Stimulated activated naive CD8-positive, alpha-beta T cell treated with anti-CD3 and anti-CD28 coated beads, Interleukin-15, Interleukin-2, amounts not matched to agents 100 U/mL and 50 U/mL, for 24 hours (primary cell): ENCODE measurements at places on chromosomes 5 and 9.

GRCh38 chr5:79201206-79201605 lies 34.7 kb upstream of the JMY start:
- DNase-seq: no peak

DNA sequence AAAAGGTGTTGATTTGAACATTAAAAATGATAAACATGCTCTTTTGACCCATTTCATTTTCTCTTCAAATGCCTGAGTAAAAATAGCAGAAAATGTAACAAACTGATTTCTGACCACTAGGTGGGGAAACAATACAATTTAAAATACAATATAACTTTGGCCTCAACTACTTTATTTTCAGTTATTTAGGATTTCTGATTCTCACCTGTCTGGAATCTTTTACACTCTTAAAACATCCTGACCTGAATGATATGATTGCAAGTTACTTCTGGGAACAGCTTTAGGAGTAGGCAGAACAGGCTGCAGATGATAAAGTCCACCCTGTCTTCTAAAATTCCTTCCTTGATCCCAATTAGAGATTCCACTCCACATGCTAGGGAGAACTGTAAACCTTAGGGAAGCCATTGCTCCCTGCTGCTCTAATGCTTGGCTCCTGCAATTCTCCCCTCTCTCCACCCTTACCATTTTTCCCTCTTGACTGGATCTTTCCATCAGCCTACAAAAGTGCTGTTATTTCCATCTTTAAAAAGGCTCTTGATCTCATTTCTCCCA lies 70.3 kb downstream of the FYB1 start:
- no peak for DNase-seq

DNA sequence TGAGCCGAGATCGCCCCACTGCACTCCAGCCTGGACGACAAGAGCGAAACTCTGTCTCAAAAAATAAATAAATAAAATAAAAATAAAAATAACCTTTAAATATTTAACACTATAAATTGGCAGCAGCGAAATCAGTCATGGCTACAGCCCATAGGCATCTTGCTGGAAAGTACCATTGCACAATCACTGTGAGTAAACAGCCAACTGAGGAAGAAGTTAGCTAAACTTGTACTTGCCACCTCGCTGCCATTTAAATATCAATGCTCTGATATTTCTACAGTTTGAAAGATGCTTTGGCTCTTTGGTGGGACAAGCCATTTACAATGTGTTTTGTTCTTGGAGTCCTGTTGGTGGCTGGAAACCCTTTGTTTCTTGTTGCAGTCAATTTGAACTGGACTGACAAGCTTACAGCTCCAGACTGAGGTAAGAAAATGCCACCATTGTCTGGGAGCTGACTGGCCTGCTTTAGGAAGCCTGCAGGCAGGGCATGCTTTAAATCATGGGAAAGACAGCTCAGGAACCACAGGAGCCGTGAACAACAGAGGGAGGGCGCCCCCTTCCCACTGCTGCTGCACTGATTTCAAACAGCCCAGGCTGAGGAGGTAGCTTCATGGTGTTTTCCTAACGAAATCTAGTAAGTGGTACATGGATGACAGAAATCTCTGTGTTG lies 322.8 kb upstream of the RFX3 start:
- DNase-seq: no peak

GRCh38 chr5:32127711-32128110 lies 46.4 kb downstream of the GOLPH3 start:
- no peak for DNase-seq

- DNase-seq: no peak
Observed at GRCh38 chr5:103667068-103667467, 104.5 kb upstream of the NUDT12 start.

GRCh38 chr5:7615566-7616061 lies 219.7 kb downstream of the ADCY2 start:
- DNase-seq: no peak

GRCh38 chr9:114039484-114039883 lies 38.6 kb downstream of the AMBP start:
- DNase-seq: no peak

DNA sequence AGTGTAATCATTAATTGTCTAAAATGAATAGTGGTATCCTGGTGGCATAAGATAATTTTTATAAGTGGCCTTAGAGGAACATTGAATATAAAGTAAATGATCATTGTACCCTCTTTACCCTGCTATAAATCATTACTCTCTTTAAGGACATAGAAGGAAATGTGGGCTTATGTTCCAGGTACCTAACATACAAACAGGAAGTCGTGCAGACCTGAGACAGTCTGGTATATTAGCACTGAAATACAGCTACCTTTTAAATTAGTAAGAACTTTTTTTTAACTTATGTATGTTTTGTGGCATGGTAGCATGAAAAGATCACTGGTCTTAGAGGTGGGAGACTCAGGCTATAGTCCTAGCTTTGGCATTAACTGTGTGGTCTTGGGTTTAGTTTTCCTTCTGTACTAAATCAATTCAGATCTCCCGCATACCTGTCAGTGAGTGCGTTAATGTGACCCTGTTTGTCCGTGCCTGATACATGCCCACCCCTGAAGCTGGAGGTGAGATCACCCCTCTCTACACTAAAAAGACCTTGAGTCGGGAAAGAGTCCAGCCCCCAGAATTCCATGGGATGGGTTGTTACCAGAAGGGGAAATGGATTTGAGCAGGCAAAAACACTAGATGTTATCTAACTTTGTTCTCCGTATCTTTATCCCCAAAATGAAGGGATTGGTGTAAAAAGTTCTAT lies 59.4 kb upstream of the ERBIN start:
- DNase-seq: no peak

DNA sequence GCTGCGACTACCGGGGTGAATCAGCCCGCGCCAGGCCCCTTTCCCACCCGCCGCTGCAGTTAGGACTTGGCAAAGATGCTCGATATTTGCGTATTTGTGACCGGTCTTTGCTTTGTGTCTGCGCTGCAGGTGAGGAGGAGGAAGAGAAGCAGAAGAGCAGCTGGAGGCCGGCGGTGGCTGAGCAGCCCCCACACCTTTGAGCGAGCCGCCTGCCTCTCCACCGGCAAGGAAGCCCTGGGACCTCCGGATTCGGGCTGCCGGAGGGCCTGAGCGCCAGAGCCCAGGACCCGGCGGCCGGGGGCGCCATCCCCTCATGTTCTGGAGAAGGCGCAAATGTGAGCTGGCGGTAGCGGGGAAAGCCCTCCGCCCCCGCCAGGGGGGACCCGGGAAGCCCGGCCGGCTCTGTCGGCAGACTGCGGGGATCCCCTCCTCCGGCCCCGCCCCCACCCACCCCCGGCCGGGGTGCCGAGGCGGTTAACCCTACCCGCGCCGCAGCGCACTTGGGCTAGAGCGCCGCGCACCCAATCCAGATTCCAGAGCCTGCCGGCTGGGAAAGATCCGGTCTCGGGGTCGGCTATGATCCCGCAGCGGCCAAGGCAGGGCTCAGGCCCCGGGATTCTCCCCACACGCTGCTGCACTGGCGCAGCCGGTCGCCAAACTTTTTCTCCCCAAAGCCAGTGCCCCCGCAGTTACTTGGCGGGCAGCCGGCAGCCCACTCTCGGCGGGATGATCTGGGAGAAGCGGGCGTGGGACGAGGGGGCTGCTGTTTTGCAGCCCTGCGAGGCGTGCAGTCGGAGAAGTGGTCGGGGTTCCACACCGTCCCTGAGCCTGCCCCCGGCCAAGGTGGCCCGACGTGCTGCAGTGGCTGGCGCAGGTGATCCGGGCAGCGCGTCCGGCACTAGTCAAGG lies 800 bp upstream of the KCNN2 start:
- peak; percentile 26 for DNase-seq

GRCh38 chr9:100027543-100027942 lies 71.3 kb downstream of the ERP44 start:
- no peak for DNase-seq

DNA sequence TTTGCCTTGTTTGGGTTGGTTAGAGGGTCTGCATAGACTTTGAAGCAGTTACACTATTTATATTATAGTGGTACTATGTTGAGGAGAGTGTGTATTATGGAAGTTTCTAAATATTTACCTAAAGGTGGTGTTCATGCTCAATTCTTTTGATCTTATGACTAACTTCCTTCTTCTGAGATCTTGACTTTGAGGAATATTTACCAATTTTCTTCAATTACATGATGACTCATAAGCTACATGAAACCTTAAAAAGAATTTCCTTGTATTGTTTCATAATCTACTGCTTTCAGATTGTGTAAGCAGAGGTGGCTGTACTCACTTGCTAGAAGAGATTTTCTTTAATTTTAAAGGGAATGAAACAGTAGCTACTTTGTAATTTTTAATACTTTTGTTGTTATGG lies 276.1 kb downstream of the TAF11L14 start:
- DNase-seq: no peak

DNA sequence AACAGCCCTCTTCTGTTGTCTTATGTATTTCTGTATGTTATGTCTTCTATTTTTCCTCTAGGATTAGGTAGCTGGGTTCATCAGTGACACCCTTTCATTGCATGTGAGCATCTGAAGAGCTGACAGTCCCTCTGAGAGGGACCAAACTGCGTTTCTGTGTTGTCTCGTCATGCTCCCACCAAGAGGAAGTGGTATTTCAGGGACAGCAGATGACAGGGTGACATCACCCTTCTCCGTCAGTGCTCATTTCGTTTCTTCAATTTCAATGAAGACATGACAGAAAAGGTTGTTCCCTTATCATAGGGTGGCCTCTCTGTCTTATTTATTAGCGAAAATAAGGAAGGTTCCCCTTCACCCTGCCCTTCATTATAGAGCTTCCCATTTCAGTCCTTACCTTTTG lies 225.9 kb upstream of the NR4A3 start:
- DNase-seq: peak; percentile 17

DNA sequence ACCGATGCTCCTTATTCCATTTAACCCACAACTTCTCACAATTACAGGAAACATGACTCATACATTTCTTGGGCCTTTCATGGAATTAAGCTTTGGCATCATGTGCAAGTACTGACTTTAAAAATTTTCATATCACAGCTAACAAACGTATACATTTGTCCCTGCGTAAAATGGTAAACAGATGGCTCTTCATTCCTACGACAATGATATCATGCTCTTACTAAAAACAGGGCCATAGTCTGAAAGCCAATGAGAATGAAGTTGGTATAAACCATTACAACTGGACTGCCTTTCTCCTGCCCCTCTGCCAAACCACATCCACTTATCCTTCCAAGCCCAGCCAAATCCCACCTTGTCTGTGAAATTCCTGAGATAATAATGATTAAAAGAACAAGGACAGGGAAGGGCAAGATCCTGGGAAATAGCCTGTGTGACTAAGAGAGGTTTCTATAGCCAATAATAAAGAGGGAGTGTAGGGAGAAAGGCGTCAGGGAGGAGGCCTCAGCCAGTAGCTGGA lies 44.9 kb upstream of the ZNF366 start:
- no peak for DNase-seq

DNA sequence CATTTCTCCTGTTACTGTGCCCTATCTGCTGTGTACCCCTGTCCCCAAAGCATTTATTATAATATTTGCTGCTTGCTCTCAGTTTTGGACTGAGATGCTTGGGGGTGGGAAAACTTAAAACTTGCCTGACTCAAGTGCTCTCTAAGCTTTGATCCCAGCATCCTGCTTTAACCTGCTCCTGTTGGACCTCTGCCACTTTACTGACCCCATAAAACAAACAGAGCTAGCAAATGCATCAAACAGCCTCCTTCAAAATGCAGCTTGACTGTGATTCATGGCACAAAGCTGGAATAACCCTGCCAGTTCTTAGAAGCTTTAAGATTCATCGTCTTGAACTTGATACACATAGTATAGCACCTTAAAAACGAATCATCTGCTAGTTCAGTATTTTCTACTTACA lies 212.5 kb downstream of the DEPDC1B start:
- no peak for DNase-seq

DNA sequence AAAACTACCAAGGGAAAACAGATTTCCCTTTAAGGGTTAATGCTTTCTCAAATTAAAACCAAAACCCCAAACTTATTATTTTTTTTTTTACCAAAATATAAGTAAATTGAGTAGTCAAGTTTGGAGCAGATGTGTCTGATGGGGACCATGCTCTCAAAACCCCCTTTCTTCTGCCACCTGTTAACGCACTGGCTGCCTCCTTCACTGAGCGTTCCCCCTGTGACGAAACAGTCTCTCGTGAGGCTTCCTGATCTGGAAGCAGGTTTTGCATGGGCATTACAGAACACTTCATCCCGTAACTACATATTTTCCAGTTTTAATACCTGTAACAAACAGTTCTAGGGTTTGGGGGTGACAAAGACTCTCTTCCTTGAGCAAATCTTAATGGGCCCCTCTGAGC lies 59.4 kb downstream of the ANKH start:
- DNase-seq: no peak

- no peak for DNase-seq
Observed at GRCh38 chr5:172459783-172460165, 5.4 kb upstream of the SH3PXD2B start.

GRCh38 chr5:35248843-35249780 lies 18.8 kb upstream of the PRLR start:
- DNase-seq: no peak

- DNase-seq: no peak
Observed at GRCh38 chr9:131645078-131645776, 94.6 kb downstream of the RAPGEF1 start.

DNA sequence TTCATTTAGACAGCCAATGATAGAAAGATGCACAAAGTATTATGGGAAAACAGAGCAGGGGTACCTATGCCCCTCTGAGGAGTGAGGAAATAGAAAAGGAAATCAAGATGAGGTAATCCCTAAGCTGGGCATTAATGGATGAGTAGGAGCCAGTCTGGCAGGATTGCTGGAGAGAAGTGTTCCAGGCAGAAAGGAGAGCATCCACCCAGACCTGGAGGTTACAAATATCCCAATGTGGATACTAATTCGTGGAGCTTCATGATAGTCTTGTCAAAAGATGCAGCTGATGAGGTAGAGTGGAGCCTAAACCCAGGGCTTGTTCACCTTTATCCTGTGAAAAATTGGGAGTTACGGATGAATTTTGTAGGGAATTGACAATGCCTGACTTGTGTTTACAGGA lies 328.0 kb downstream of the ZNF608 start:
- DNase-seq: no peak

- no peak for DNase-seq
Observed at GRCh38 chr5:117733051-117733450, 1158.4 kb upstream of the SEMA6A start.

DNA sequence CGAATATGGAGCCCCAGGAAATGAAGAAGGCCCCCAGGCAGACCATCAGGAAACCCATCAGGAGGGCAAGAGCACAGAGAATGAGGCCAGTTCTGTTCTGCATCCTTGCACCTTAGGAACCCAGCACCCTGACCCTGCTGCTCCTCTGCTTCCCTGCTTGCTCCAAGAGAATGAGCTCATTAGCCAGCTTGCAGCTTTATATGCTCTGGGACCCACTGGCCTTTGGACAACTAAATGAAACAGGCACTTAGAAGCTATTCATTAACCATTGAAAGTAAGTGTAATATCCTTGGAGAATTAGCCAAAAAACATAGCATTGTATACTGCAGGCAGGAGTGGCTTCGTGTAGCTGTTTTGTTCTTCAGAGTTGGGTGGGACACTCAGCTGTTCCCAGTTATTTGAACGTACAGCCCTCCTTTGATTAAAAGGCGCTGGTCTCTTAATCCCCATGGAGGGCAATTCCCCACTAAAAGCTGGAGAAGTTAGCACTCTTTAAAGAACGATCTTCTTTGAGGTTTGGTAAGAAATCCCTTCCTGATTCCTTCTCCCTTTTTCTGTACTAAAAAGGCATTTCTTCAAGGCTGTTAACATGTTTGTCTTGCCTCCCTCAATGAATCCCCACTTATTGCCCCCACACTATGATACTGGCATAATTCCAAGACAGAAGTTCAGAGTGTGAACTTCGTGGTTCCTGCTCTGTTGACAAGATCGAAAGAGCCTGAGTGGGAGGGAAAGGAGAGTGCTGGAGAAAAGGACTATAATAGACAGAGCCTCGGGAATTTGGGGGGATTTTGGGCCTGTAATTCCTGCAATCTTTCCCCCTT lies at the start of gene TMEM252:
TMEM252 (minus strand) TSS at position 172 of the 824 bp plus-strand sequence; CDS start at position 103, 69 bp downstream.
- DNase-seq: no peak

GRCh38 chr5:138961221-138961620 lies 86.1 kb upstream of the LRRTM2 start:
- no peak for DNase-seq
